ENCODE measurements at places on chromosomes 5 and 9. TPM values are rescaled to one million over a fixed set of nuclear protein-coding genes. Genes with fewer than 3 reads are reported as not detected.

The HSPA5 gene
- total RNA-seq = 183 TPM

The SLC4A9 gene
- total RNA-seq = not detected

The FAM151B gene
- 1.8 TPM for total RNA-seq

The BAG1 gene
- total RNA-seq = 161 TPM

The CCDC171 gene
- 1.7 TPM for total RNA-seq

The ADRB2 gene
- total RNA-seq = 5.4 TPM

The C9 gene
- not detected for total RNA-seq

The ADAMTS6 gene
- total RNA-seq = 1.4 TPM

The CTSV gene
- total RNA-seq = 0.27 TPM

The GRIA1 gene
- 0.15 TPM for total RNA-seq

The UCK1 gene
- total RNA-seq = 28.6 TPM

The LTC4S gene
- 7.1 TPM for total RNA-seq

The PBX3 gene
- total RNA-seq = 50.4 TPM

The RMI1 gene
- 6.9 TPM for total RNA-seq

The MCTP1 gene
- total RNA-seq = 6.4 TPM

The FAXDC2 gene
- 26.1 TPM for total RNA-seq

The BARHL1 gene
- total RNA-seq = not detected

The NIPAL4 gene
- not detected for total RNA-seq

The MYMK gene
- total RNA-seq = not detected

The CEP78 gene
- 3.6 TPM for total RNA-seq

The FAM200C gene
- 4.3 TPM for total RNA-seq

The NCS1 gene
- 4.1 TPM for total RNA-seq

The GCNT1 gene
- 3.5 TPM for total RNA-seq

The PCDHGB5 gene
- 6.4 TPM for total RNA-seq

The TUSC1 gene
- total RNA-seq = 13.1 TPM

The WHRN gene
- total RNA-seq = 0.57 TPM

The SHISAL2B gene
- not detected for total RNA-seq

The CATSPER3 gene
- total RNA-seq = 0.74 TPM

The N4BP3 gene
- total RNA-seq = 2.7 TPM

The OMD gene
- 4.4 TPM for total RNA-seq

The PRDM9 gene
- total RNA-seq = not detected

The SPINK6 gene
- total RNA-seq = not detected

The ORM2 gene
- total RNA-seq = not detected

The CCNJL gene
- 9.1 TPM for total RNA-seq

The EGFLAM gene
- total RNA-seq = 7.7 TPM

The CA9 gene
- 0.64 TPM for total RNA-seq

The ARHGEF39 gene
- total RNA-seq = 0.45 TPM

The PCSK1 gene
- 0.17 TPM for total RNA-seq

The FOXD4L5 gene
- total RNA-seq = not detected

The FGF1 gene
- 43.6 TPM for total RNA-seq

The CMYA5 gene
- total RNA-seq = 960 TPM
